Mucosa of gallbladder (tissue), 1 donor: ENCODE measurements at places on chromosomes 3 and 15. TPM values are rescaled to one million over a fixed set of nuclear protein-coding genes. Genes with fewer than 3 reads are reported as not detected.

- no peak for DNase-seq
Measured at GRCh38 chr3:123318374-123318773, 116.6 kb downstream of the SEC22A start.

DNA sequence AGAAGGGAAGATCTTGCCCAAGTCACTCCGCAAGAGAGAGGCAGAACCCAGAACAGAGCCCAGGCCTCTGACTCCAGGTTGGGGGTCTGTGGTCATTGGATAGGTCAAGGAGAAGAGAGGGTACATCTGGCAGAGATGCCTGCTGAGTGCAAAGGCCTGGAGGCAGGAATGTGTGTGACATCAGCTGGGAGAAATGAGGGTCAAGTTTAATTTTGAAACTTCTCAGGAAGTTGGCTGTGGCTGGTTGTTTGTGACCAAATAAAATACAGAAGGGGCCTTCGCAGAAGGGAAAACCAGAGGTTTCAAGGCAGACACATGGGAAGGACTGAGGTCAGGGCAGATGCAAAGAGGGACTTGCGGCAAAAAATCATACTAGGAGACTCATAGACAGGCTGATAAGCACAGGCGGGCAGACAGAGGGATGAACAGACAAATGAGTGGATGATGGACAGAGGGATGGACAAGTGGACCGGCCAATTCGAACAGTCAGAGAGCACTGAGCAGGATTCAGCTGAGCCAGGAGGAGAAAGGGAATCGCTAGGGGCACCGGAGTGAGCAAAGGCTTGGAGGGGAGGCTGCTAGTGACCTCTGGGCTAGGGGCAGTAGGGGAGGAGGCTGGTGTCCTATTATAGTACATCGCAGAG is 28.8 kb upstream of the CACNA2D2 start:
- no peak for DNase-seq

DNA sequence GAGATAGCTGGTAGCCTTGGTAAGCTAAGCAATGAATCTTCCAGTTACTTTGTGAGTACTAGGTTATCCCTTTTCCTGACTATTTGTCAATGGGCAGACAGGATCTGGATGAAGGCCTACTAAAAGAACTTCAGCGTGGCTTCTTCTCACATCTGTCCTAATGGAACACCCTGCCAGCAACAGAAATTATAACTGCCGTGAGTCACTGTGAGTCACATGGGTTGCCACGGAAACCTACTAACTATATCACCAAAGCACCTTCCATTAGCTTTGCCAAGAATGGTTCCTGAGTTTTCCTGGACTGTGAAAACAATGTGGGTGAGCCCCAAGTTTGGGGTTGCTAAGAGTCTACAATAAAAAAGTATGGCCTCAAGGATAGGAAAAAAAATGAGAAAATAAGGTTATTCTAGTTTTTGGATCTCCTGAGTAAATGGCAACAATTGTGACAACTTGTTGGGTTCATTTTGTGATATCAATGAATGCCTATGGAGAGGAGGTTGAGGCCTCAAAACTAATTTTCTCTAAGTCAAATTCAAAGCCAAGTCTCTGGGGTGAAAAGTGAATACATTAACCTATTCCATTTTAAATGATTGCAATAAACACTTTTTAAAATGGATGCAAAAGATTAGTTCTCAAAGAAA is 195.1 kb upstream of the ICE2 start:
- peak; percentile 70 for DNase-seq

DNA sequence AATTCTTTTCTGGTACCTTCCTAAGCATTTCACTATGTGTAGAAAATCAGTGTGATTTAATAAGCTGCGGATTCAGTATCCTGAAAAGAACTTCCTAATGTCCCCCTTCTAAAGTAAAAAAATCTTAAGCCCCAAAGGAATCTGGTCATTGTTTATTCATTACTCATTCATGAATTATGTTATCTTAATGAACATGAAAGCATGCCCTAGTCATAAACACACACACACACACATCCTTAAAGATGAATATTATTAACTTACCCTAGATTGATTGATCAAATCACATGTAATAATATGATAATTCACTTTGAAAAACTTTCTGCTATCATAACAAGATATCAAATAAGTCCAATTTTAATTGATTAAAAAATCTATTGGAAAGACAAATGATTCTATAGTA is 96.4 kb upstream of the BFSP2 start:
- DNase-seq: no peak

GRCh38 chr15:66080717-66081398 is 172.7 kb downstream of the MEGF11 start:
- peak; percentile 78 for DNase-seq

- DNase-seq: no peak
Measured at GRCh38 chr15:95326431-95327182, 1003.9 kb upstream of the NR2F2 start.

DNA sequence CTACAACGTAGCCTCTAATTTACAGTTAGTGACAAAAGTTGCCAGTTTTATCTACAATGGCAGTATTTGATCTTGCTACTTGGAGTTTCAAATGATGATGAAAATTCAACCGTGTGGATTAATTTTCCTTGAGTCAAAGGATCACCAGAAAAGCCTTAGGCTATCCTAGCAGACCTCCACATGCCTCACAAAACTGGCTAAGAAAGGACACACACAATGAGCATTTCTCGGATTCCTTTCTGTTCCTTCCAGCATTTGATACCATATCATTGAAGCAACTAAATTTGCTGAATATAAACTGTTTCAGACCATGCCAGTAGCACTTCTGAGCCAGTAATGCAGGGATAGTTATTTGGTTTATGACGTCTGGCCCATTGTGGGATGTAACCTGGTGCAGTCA is 587.4 kb upstream of the MDFIC2 start:
- no peak for DNase-seq

- DNase-seq: no peak
Measured at GRCh38 chr3:27826448-27826847, 104.3 kb upstream of the EOMES start.

CRTC3 gene
- 52.0 TPM for total RNA-seq

FGD5 gene
- total RNA-seq: 62.5 TPM

DNA sequence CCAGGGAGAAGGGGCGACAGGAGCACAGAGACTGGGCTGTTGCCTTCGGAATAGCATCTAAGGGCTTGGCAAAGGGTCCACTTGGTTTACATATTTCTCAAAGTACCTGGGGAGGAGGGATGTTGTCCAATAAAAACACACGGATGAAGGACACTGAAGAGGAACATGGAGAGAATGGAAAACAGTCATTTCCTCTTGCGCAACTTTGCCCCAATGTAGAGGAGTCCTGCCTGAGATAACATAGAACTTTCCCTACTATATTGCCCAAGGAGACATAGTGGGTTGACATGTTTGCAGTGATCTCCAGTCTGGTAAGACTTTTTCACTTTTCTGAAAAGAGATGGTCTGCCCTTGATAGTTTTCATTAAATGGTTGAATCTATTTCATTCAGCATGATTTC is 468.8 kb upstream of the SUCLG2 start:
- DNase-seq: no peak

GRCh38 chr3:156705761-156706616 is 31.6 kb downstream of the TIPARP start:
- DNase-seq: no peak

GPR87 gene
- total RNA-seq: not detected

DNA sequence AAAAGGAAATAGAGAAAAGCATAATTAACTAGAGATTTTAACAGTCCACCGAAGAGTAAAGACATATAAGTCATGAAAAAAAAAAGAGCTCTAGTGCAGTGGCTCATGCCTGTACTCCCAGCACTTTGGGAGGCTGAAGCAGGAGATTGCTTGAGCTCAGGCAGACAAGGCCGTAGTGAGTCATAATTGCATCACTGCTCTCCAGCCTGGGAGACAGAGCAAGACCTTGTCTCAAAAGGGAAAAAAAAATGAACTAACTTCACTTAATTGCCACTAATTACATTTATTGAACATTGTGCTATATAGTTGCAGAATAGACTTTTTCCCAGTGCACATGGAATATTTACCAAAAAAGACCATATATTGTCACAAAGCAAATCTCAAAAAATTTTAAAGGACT is 221.8 kb downstream of the CBLB start:
- no peak for DNase-seq

DNA sequence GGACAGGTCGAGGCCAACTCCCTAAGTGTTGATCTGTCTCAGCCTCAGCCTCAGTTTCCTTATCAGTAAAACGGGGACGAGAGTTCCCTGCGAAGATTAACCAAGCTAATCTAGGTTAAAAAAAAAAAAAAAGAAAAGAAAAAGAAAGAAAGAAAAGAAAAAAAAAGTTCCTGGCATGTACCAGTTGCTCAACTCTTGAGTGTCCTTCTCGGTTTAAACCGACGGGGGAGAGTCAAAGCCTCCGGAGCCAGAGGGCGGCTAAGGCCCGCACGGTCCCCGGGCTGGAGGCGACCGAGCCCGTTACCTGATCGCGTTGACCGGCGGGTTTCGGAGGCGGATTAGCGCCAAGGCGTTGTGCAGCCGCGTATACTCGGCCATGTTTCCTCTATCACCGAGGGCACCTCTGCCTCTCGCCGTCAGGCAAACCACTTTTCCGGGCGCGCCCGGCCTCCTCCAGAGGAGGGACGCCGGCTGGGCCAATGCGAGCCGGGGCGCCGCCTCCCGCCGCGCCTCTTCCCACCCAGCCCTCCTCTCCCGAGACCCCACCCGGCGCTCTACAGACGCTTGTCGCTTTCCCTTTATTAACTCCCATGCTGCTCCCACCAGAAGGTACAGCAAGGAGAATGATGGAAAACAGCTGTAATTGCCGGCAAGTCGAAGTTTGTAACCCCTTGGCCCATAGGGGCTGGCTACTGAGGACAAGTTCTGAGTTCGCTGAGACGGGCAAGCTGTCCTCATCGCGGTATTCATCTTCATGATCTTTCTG is at the start of gene EHHADH:
Gene EHHADH (minus strand): TSS at position 405 of the 766 bp plus-strand sequence. CDS start 27 bp downstream, at position 378.
- peak; percentile 67 for DNase-seq

DNA sequence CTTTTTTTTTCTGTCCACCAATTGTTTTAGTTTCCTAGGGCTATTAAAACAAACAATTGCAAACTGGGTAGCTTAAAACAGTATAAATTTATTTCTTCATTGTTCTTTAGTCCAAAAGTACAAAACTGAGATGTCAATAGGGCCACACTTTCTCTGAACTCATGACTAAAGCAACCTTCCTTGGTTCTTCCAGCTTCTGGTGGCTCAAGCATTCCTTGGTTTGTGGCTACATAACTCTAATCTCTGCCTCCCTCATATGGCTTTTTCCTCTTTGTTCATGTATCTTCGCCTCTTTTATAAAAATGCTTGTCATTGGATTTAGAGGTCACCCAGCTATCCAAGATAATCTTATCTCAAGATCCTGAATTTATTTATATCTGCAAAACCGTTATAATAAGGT is 914.5 kb upstream of the EPHA6 start:
- DNase-seq: no peak

MAP1A gene
- total RNA-seq: 22.5 TPM

GRCh38 chr3:98730338-98730737 is 32.8 kb upstream of the ST3GAL6 start:
- DNase-seq: no peak

- DNase-seq: no peak
Measured at GRCh38 chr3:196057760-196058331, 24.0 kb downstream of the TFRC start.

GRCh38 chr3:166897811-166898210 is 482.3 kb downstream of the ZBBX start:
- DNase-seq: no peak

DNA sequence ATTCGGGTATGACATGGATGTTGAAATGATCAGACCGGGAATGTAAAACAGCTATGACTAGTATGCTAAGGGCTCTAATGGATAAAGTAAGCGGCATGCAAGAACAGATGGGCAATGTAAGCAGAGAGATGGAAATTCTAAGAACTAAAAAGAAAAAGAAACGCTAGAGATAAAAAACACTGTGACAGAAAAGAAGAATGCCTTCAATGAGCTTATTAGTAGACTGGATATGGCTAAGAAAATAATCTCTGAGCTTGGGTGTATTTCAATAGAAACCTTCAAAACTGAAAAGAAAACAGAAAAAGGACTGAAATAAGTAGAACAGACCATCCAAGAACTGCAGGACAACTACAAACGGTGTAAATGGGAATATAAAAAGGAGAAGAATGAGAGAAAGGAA is 101.2 kb downstream of the HES1 start:
- DNase-seq: no peak

CFAP92 gene
- total RNA-seq: 3.3 TPM

WDR49 gene
- 0.32 TPM for total RNA-seq

CYP1A2 gene
- total RNA-seq: 0.14 TPM

HDGFL3 gene
- total RNA-seq: 30.3 TPM

GRCh38 chr3:60399292-60399691 is 852.0 kb downstream of the FHIT start:
- DNase-seq: no peak

SAXO2 gene
- 12.3 TPM for total RNA-seq

DNA sequence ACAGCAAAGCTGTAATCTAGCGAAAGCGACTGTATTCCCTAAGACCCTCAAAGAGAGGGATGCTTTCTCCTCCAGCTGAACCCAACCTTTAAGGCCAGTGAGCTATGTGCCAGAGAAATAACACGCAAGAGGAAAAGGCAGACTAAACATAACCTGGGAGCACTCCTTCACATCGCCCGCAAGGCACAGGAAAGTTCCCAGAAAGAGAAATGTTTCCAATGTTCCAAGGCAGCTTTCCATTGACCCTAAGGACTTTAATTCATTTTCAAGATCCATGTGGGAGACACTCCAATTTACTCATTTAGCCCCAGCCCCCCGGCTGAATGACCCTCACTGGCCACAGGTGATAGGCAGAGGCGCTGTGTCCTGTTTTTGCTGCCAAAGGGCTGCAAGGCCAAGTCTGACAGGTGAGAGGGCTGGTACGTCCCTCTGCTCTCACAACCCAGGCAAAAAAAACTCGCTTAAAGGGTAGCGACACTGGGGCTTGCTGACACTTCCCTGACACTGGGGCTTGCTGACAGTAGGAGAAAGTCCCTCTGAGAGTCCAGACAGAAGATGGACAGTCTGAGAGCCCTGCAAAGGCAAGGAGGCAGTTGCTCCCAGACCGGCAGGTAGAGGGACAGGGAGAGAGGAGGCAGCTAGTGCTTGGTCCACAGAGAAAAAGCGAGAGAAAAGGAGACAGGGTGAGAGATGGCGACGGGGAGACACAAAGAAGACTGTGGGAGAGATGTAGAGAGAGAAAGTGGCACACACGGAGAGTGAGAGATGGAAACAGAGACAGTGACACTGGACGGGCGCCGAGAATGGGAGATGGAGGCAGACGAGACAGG is 702 bp downstream of the ARHGEF3 start:
- no peak for DNase-seq

PLS1 gene
- total RNA-seq: 81.0 TPM

GRCh38 chr3:123971406-123971805 is 10.4 kb upstream of the CCDC14 start:
- no peak for DNase-seq

GRCh38 chr3:94167796-94168195 is 104.9 kb downstream of the NSUN3 start:
- no peak for DNase-seq

RETNLB gene
- not detected for total RNA-seq

CLDN18 gene
- 6.7 TPM for total RNA-seq

GRCh38 chr3:184320104-184320445 is 5.7 kb downstream of the EIF4G1 start:
- peak; percentile 94 for DNase-seq
